ENCODE measurements at places on chromosomes 5 and 9. TPM values are rescaled to one million over a fixed set of nuclear protein-coding genes. Genes with fewer than 3 reads are reported as not detected.

Gene MEGF10
- 0.17 TPM for total RNA-seq

Gene RFESD
- total RNA-seq, result 2.7 TPM

Gene MSX2
- 2.0 TPM for total RNA-seq

Gene CEP120
- 14.2 TPM for total RNA-seq

Gene FOXD4L4
- 0.50 TPM for total RNA-seq

Gene GLRA1
- not detected for total RNA-seq

Gene INSYN2B
- 0.58 TPM for total RNA-seq

Gene FAM221B
- not detected for total RNA-seq

Gene TLX3
- not detected for total RNA-seq

Gene TMEFF1
- 0.58 TPM for total RNA-seq
